ENCODE measurements at places on chromosomes 13 and 19.

DNA sequence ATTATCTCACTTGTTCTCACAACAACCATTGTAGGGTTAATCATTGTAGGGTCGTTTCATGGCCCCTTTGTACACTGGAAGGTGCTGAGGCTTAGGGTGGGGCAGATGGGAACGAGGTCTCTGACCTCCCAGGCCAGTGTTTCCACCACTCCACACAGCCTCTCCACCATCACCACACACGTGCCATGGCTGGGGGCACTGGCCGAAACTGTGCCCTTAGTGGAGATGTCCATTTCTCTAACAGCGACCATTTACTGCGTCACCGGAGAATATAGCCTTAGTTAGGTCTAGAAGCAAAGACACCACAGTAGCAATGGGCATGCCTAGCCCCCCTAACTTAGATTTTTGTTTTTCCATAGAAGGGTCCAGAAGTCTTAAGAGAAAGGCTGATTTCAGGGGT is 36.5 kb downstream of the COL4A1 start:
- DNase-seq = no peak

DNA sequence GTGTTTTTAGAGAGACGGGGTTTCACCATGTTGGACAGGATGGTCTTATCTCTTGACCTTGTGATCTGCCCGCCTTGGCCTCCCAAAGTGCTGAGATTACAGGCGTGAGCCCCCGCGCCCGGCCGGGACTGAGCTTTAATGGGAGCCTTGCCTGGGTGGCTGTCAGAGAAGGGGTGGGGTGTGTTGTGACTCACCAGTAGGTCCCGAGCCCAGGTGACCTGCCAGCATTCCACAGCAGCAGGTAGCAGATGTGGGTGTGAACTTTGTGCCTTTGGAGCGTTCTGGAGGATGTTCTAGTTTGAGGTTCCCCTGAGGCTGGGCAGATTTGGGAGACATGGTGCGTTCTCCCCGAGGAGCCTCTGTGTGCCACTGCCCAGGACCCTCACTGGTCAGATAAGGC is 7.1 kb upstream of the EPN1 start:
- DNase-seq = no peak

- no peak for DNase-seq
Measured at GRCh38 chr19:35123573-35123972, 8.0 kb downstream of the FXYD3 start.

DNA sequence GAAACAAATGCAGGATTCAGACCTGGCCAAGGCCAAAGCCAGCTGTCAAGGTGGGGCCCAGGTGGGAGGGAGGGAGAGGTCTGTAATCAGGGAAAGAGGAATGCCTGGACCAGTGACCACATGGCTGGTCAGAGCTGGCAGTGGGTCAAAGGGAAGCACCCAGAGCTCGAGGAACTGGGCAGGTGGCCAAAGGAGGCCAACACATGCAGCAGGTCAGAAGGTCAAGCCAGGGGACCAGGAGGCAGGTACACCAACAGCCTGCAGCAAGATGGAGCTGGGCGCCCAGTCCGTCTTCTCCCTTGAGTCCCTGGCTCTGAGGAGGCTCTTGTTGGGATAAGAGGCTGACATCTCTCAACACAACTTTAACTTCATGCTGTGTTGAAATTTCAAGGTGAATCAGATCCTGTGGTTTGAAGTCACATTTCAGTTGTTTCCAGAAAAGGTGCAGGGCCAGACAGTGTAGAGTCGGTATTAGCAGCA is 17.1 kb downstream of the GPATCH1 start:
- no peak for DNase-seq

DNA sequence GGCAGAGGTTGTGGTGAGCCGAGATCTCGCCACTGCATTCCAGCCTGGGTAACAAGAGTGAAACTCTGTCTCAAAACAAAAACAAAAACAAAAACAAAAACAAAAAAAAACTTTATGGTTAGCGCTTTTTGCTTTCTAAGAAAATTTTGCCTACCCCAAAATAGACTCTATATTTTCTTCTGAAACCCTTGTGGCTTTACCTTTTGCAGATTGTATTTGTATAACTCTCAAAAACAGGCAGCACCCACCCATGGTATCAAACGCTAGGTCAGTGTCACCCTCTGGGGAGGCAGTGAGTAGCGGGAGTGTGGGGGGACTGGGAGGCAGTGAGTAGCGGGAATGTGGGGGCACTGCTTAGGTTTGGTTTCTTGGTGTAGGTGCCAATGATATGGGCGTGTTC is 7.5 kb upstream of the SLC39A3 start:
- no peak for DNase-seq

DNA sequence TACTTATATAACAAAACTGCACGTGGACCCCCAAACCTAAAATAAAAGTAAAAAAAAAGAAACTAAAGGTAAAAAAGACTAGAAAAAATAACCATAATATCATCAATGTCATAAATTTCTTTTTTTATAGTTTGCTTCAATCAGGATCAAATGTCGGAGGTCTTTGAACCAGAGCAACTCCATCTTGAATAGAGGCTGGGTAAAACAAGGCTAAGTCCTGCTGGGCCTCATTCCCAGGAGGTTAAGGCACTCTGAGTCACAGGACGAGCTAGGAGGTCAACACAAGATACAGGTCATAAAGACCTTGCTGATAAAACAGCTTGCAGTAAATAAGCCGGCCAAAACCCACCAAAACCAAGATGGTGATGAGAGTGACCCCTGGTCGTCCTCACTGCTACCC is 24.0 kb downstream of the TPT1 start:
- DNase-seq = no peak
